ENCODE measurements at places on chromosomes 6 and 20. TPM values are rescaled to one million over a fixed set of nuclear protein-coding genes. Genes with fewer than 3 reads are reported as not detected.
A peak's percentile ranks its signal among the peaks of the same experiment; 100 is the strongest.

TNFRSF21 gene
- total RNA-seq: 0.15 TPM

TNNC2 gene
- 1.4 TPM for total RNA-seq

TINAG gene
- not detected for total RNA-seq

SYNDIG1 gene
- total RNA-seq: not detected

FOXF2 gene
- total RNA-seq: not detected

DNA sequence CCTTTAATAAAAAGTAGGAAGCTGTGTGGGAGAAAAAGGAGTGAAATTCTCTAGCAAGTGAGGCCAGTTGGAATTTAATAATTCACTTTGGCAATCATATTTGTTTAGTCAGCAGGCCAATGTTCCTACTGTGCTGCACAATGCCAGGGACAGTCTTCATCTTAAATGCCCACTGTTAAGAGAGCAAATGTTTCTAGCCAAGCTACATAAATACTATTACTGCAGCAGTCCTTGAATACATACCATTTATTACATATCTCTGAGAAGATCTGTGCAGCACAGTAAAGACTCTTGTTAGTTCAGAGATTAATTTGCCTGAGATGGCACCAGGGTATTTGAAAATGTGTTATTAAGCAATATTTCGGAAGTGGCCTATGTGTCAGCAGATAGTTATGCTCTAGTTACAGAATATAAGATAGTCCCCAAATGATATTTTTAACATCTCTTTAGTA, 105.4 kb downstream of the OGFRL1 start:
- H3K27ac ChIP-seq: no peak overlapping the region
- no peak overlapping the region for H3K4me3 ChIP-seq
- no peaks in the 10 kb centered on the region for H3K36me3 ChIP-seq

- peaks cover 62% of the 10 kb centered on the region for H3K36me3 ChIP-seq
- peak overlapping the region; percentile 69 for H3K27ac ChIP-seq
- no peaks in the 10 kb centered on the region for H3K27me3 ChIP-seq
- no peak for DNase-seq
- H3K4me1 ChIP-seq: peaks cover 5% of the 10 kb centered on the region
Measured at GRCh38 chr20:24959591-24960301, 10.7 kb downstream of the CST7 start.

GRCh38 chr6:73129653-73130443, 95.4 kb downstream of the KHDC1L start:
- no peaks in the 10 kb centered on the region for H3K4me1 ChIP-seq
- no peaks in the 10 kb centered on the region for H3K27me3 ChIP-seq
- no peak overlapping the region for H3K27ac ChIP-seq
- peak; percentile 74 for DNase-seq
- no peaks in the 10 kb centered on the region for H3K36me3 ChIP-seq

DNA sequence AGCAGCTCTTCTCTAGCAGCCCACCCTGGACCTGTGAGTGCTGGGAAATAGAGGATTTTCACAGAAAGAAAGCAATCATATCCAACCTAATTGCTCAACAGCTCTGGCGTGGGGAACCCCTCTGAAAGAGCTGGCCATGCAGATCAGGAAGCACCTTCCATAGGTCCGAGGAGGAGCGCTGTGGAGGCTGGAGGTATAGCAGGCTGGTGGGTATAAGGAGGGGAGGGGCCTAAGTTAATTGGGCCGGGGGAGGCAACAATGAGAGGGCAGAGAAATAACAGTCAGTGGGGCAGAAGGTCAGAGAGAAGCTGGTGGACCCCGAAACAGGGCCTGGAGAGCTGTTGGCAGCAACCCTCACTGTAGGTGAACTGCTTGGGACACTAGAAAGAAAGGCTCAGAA, 40.8 kb downstream of the SNRNP48 start:
- no peak overlapping the region for H3K4me3 ChIP-seq
- H3K27ac ChIP-seq: no peak overlapping the region
- no peaks in the 10 kb centered on the region for H3K4me1 ChIP-seq
- no peaks in the 10 kb centered on the region for H3K27me3 ChIP-seq
- no peak for DNase-seq
- no peaks in the 10 kb centered on the region for H3K36me3 ChIP-seq

GRCh38 chr6:149840345-149841075, 23.6 kb downstream of the LRP11 start:
- H3K27me3 ChIP-seq: peaks cover 3% of the 10 kb centered on the region
- no peak for DNase-seq
- H3K4me1 ChIP-seq: no peaks in the 10 kb centered on the region
- no peak overlapping the region for H3K27ac ChIP-seq
- no peak overlapping the region for H3K4me3 ChIP-seq
- no peaks in the 10 kb centered on the region for H3K36me3 ChIP-seq

- no peaks in the 10 kb centered on the region for H3K36me3 ChIP-seq
- H3K4me1 ChIP-seq: no peaks in the 10 kb centered on the region
- H3K27me3 ChIP-seq: peaks cover 18% of the 10 kb centered on the region
- no peak overlapping the region for H3K27ac ChIP-seq
- H3K4me3 ChIP-seq: no peak overlapping the region
- DNase-seq: no peak
Measured at GRCh38 chr6:87848616-87849015, 146.6 kb upstream of the AKIRIN2 start.

- no peak for DNase-seq
- no peak overlapping the region for H3K27ac ChIP-seq
- H3K27me3 ChIP-seq: peaks cover 2% of the 10 kb centered on the region
- H3K4me3 ChIP-seq: no peak overlapping the region
- H3K36me3 ChIP-seq: no peaks in the 10 kb centered on the region
Measured at GRCh38 chr6:43973357-43973756, 153.9 kb downstream of the MRPL14 start.
